Neural crest cell (in vitro differentiated cells): ENCODE measurements at places on chromosomes 6 and 20. TPM values are rescaled to one million over a fixed set of nuclear protein-coding genes. Genes with fewer than 3 reads are reported as not detected.

- H3K36me3 ChIP-seq, result no peaks in the 10 kb centered on the region
- H3K27me3 ChIP-seq, result no peaks in the 10 kb centered on the region
- peaks cover 4% of the 10 kb centered on the region for H3K4me1 ChIP-seq
- no peak overlapping the region for H3K4me3 ChIP-seq
- no peak overlapping the region for H3K27ac ChIP-seq
Measured at GRCh38 chr6:77332915-77333623, 130.2 kb downstream of the HTR1B start.

DNA sequence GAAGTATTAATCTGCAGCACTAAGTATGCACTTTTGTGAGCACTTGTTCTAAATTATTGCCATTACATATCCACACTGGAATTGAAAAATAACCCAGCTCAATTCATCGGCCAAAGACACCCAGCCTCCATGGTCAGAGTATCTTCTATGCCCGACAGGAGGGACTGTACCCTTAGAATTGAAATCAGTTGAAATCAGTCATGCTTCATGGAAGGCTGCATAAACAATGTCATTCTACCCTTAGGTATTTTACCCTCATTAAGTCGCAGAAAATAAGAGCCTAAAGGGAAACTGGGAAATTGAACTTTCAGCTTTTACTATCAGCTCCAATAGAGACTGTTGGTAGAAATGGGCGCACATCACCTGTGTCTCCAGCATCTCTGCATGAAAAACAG, 2.9 kb upstream of the RAMACL start:
- no peak overlapping the region for H3K4me3 ChIP-seq
- H3K36me3 ChIP-seq, result no peaks in the 10 kb centered on the region
- no peaks in the 10 kb centered on the region for H3K27me3 ChIP-seq
- DNase-seq, result no peak
- no peak overlapping the region for H3K27ac ChIP-seq

Gene OPN5
- not detected in 2 replicates for total RNA-seq

- peak overlapping the region; percentile 29 for H3K4me3 ChIP-seq
- no peaks in the 10 kb centered on the region for H3K27me3 ChIP-seq
- DNase-seq, result no peak
- H3K4me1 ChIP-seq, result peaks cover 49% of the 10 kb centered on the region
Measured at GRCh38 chr6:5205035-5205507, 55.7 kb downstream of the LYRM4 start.

DNA sequence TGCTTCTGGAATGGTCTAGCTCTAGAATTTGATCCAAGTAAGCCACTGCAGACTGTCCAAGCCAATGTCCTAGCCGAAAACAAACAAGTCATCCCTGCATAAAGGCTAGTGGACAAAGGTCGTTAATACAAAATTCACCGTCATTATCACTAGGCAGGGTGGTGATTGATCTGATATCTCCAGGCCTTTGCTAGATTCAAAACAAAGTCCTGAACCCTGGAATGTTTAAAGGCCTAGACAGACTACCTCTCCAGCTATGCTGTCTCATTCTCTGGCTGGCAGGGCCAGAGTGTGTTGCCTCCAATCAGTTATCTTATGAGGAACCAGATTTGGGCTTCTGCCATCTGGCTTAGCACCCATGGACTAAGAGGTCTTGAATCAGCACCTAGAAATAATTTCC, 38.3 kb downstream of the MAP7 start:
- H3K4me1 ChIP-seq, result no peaks in the 10 kb centered on the region
- H3K27ac ChIP-seq, result no peak overlapping the region
- H3K36me3 ChIP-seq, result no peaks in the 10 kb centered on the region
- DNase-seq, result no peak
- H3K4me3 ChIP-seq, result no peak overlapping the region

Gene POU5F1
- not detected in 2 replicates for total RNA-seq

Gene RREB1
- 28.3 TPM in 2 replicates for total RNA-seq

Gene SLC2A10
- 11.3 and 12.7 TPM in 2 replicates for total RNA-seq

- H3K27ac ChIP-seq, result no peak overlapping the region
- no peak overlapping the region for H3K4me3 ChIP-seq
- H3K27me3 ChIP-seq, result no peaks in the 10 kb centered on the region
- H3K4me1 ChIP-seq, result peaks cover 51% of the 10 kb centered on the region
- H3K36me3 ChIP-seq, result no peaks in the 10 kb centered on the region
- DNase-seq, result peak; percentile 78
Measured at GRCh38 chr6:151390851-151391470, 398 bp downstream of the ZBTB2 start.

GRCh38 chr6:114564302-114564933, 221.6 kb upstream of the HS3ST5 start:
- no peak overlapping the region for H3K4me3 ChIP-seq
- DNase-seq, result no peak
- H3K36me3 ChIP-seq, result no peaks in the 10 kb centered on the region
- H3K4me1 ChIP-seq, result no peaks in the 10 kb centered on the region
- no peaks in the 10 kb centered on the region for H3K27me3 ChIP-seq

- no peak for DNase-seq
- H3K4me1 ChIP-seq, result no peaks in the 10 kb centered on the region
- no peak overlapping the region for H3K27ac ChIP-seq
- H3K36me3 ChIP-seq, result no peaks in the 10 kb centered on the region
- peaks cover 5% of the 10 kb centered on the region for H3K27me3 ChIP-seq
Measured at GRCh38 chr6:110414669-110415068, 706 bp downstream of the DDO start.

GRCh38 chr6:152696522-152696921, 1.2 kb upstream of the MYCT1 start:
- H3K4me1 ChIP-seq, result no peaks in the 10 kb centered on the region
- no peak overlapping the region for H3K27ac ChIP-seq
- H3K4me3 ChIP-seq, result no peak overlapping the region
- DNase-seq, result no peak
- peaks cover 9% of the 10 kb centered on the region for H3K27me3 ChIP-seq
- no peaks in the 10 kb centered on the region for H3K36me3 ChIP-seq

DNA sequence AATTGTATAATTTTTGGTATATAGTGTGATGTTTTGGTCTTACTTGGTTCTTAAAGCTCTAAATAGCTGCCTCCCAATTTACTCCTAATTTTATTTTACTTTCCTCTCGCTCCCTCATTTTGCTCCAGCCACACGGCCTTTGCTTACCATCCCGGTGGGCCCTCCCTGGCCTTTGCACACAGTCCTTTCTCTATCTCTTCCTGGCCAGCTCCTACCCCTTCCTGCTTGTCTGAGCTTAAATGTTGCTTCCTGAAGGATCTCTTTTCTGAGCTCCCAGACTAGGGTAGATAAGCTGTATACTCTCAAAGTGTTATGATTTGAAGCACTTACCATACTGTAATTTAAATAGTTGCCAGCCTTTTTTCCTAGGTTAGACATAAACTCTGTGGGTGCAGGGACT, 121.7 kb downstream of the UTRN start:
- DNase-seq, result no peak
- peaks cover 12% of the 10 kb centered on the region for H3K4me1 ChIP-seq
- no peak overlapping the region for H3K4me3 ChIP-seq
- no peaks in the 10 kb centered on the region for H3K36me3 ChIP-seq
- no peaks in the 10 kb centered on the region for H3K27me3 ChIP-seq

- peaks cover 42% of the 10 kb centered on the region for H3K4me1 ChIP-seq
- no peaks in the 10 kb centered on the region for H3K27me3 ChIP-seq
- H3K36me3 ChIP-seq, result no peaks in the 10 kb centered on the region
- no peak for DNase-seq
Measured at GRCh38 chr20:46400253-46400652, 6.2 kb downstream of the ELMO2 start.

DNA sequence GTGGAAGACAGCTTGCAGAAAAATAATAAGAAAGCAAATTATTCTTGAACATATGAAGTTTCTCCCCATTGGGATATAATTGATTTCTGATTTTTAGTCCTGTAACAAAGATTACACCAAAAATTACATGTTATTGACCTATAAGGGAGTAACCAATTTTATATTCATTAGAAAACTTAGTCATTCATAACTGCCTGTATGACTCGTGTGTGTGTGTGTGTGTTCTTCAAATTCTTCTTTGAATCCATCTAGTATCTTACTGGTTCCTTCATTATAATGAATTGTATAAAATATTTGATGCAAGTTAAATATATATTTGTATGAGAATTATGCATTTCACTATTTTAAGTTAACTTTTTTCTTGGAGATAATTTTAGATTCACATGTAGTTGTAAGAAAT, 310.4 kb downstream of the HAO1 start:
- no peak for DNase-seq
- H3K36me3 ChIP-seq, result no peaks in the 10 kb centered on the region
- H3K27me3 ChIP-seq, result no peaks in the 10 kb centered on the region
- H3K27ac ChIP-seq, result no peak overlapping the region
- no peaks in the 10 kb centered on the region for H3K4me1 ChIP-seq
- no peak overlapping the region for H3K4me3 ChIP-seq

- no peaks in the 10 kb centered on the region for H3K4me1 ChIP-seq
- no peak for DNase-seq
- H3K27me3 ChIP-seq, result peaks cover 13% of the 10 kb centered on the region
- H3K4me3 ChIP-seq, result no peak overlapping the region
Measured at GRCh38 chr6:160742090-160742489, 40.0 kb downstream of the PLG start.

GRCh38 chr6:139051396-139052060, 23.0 kb downstream of the ABRACL start:
- no peaks in the 10 kb centered on the region for H3K27me3 ChIP-seq
- no peak for DNase-seq
- H3K4me1 ChIP-seq, result no peaks in the 10 kb centered on the region
- no peak overlapping the region for H3K4me3 ChIP-seq
- no peak overlapping the region for H3K27ac ChIP-seq
- H3K36me3 ChIP-seq, result no peaks in the 10 kb centered on the region

Gene OR2J3
- total RNA-seq, result not detected in 2 replicates

Gene GNAS-AS1
- total RNA-seq, result 3.8 and 6.3 TPM in 2 replicates

- no peak for DNase-seq
- H3K4me3 ChIP-seq, result no peak overlapping the region
- H3K27ac ChIP-seq, result no peak overlapping the region
- no peaks in the 10 kb centered on the region for H3K27me3 ChIP-seq
- no peaks in the 10 kb centered on the region for H3K36me3 ChIP-seq
Measured at GRCh38 chr6:14877758-14878157, 368.1 kb upstream of the JARID2 start.

GRCh38 chr6:4603291-4603690, 172.9 kb upstream of the CDYL start:
- no peak overlapping the region for H3K4me3 ChIP-seq
- H3K36me3 ChIP-seq, result no peaks in the 10 kb centered on the region
- no peaks in the 10 kb centered on the region for H3K27me3 ChIP-seq
- DNase-seq, result no peak
- H3K27ac ChIP-seq, result no peak overlapping the region

DNA sequence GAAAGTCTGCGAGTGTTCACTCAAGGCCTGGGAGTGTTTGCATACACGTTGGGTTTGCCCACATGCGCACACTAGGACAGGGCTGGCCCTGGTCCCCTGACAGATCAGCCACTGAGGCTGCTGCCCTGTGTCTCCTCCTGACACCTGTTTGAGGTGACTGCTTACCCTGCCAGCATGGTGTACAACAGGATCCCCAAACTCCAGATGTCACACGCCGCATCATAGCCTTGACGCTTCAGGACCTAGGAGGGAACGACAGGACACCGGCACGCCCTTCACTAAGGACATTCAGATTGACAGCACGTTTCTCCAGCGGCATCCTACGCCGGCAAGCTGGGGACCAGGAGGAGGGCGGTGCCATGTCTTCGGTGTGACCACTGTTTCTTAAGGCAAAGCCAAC, 37.0 kb upstream of the MPC1 start:
- no peak overlapping the region for H3K4me3 ChIP-seq
- peaks cover 36% of the 10 kb centered on the region for H3K36me3 ChIP-seq
- peaks cover 13% of the 10 kb centered on the region for H3K4me1 ChIP-seq
- no peak overlapping the region for H3K27ac ChIP-seq
- no peak for DNase-seq
- H3K27me3 ChIP-seq, result no peaks in the 10 kb centered on the region

Gene ZFP57
- not detected in 2 replicates for total RNA-seq

Gene TP53TG5
- total RNA-seq, result not detected in 2 replicates

DNA sequence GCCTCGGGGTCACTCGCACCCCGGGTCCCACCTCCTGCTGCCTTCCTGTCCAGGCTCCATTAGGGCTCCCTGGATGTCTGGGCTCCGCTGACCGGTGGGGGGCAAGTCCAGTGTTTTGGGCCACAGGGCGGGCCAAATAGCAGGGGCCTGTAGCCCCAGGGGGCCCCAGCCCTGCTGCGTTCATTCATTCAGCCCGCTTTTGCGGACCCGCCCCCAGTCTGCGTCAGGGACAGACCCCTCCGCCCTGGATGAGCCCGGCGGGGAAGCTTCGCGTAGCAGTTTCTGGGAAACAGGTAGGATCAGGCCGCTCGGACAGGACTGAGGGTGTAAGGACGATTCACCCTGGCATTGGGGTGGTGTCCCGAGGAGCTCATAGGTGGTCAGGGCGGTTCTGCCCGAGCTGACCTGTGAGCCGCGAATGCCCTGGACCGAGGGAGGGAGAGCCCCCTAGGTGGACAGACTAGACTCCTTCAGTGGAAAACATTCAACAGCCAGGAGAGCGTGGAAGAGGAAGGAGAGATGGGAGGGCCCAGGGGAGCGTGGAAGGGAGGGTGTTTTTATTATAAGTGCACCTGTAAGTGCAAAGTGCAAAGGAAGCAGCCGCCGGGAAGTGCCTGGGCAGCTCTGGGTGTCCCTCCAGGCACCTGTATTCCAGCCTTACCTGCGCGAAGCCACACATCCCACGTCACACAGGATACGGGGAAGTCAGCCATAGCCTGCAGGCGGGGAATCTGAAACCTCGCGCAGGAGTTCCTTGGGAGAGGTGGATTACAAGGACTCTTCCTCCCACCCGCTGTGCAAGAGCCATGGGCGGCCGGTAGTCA, 662 bp downstream of the ENTPD6 start:
- H3K36me3 ChIP-seq, result no peaks in the 10 kb centered on the region
- H3K27me3 ChIP-seq, result peaks cover 2% of the 10 kb centered on the region
- peak overlapping the region; percentile 87 for H3K4me3 ChIP-seq

DNA sequence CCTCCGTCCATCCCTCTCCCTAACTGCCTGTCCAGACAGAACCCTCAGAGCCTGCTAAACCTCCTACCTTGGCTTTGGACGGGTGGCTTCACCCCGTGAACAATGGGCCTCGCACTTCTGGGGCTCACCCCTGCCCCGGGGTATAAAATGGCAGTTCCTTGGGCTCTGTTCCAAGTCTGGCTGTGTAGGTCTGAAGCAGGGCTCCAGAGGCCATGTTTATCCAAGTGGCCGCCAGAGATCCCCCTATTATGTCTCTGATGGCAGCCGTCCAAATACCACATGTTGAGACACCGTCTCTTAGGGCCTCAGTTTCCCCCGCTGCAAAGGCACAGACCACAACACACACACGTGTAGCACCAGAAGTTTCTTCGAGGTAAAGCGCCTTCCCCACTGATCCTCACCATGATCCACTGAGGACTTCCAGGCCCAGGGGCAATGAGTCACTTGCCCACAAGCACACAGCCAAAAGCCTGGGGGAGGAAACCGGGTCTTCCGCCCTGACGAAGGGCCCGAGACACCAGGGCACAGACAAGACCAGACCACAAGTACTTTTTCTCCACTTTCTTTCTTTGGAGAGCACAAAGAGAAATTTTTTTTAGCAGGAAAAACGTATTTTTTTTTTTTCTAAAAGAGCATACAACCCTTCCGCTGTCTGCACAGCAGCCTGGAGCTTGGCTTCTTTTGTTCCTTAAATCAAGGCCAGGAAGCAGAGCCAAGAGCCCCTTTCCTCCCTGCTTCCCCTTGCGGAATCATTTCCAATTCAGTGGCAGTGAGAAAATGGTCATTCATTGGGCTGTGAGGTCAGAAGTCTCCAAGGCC, 11.8 kb downstream of the CPNE5 start:
- H3K36me3 ChIP-seq, result no peaks in the 10 kb centered on the region
- no peaks in the 10 kb centered on the region for H3K27me3 ChIP-seq
- DNase-seq, result no peak
- peak overlapping the region; percentile 94 for H3K27ac ChIP-seq
